Left renal cortex interstitium (tissue), 4 donors: ENCODE measurements at places on chromosomes 13 and 19.

GRCh38 chr13:30103161-30103840 lies 204.1 kb downstream of the KATNAL1 start:
- no peak for DNase-seq

- DNase-seq, result no peak
Observed at GRCh38 chr19:28117143-28117542, 1095.8 kb downstream of the UQCRFS1 start.

DNA sequence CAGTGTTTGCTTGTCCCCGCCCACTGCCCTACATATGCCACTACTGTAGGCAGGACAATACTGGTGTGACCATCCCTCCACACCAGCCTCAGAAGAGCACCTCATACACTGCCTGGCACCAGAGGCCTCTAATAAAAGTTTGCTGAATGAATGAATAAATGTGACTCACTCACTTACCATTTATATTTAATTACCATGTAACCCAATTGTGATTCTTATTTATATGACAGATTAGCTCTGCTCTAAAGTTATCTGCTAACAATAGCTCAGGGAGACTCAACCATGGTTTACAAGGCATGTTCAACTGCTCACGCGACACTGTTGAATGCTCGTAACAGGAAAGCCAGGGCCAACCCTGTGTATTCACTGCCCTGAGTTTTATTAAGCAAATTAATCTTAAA lies 66.0 kb upstream of the DOCK9 start:
- no peak for DNase-seq

- DNase-seq, result no peak
Observed at GRCh38 chr19:56092685-56093631, 28.1 kb downstream of the ZNF787 start.

- DNase-seq, result no peak
Observed at GRCh38 chr13:98678741-98679140, 73.7 kb downstream of the SLC15A1 start.

- DNase-seq, result peak; percentile 84
Observed at GRCh38 chr19:39402346-39403300, 4.0 kb upstream of the ZFP36 start.

GRCh38 chr13:100644371-100644770 lies 30.2 kb downstream of the TMTC4 start:
- DNase-seq, result peak; percentile 42

DNA sequence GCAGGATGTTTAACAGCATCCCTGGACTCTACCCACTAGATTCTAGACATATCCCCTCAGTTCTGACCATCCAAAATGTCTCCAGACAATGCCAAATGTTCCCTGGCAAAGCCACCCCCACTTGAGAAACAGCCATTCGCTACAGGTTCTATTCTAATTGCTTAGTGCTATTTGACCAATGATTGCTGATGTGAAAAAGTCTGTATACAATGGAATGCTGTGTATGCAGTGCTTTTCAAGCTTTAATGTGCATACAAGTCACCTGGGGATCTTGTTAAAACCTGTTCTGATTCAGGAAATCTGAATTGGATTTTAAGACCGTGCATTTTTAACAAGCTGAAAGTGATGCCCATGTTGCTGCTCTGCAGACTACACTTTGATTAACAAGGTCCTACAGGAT lies 331.8 kb upstream of the KLF12 start:
- no peak for DNase-seq

DNA sequence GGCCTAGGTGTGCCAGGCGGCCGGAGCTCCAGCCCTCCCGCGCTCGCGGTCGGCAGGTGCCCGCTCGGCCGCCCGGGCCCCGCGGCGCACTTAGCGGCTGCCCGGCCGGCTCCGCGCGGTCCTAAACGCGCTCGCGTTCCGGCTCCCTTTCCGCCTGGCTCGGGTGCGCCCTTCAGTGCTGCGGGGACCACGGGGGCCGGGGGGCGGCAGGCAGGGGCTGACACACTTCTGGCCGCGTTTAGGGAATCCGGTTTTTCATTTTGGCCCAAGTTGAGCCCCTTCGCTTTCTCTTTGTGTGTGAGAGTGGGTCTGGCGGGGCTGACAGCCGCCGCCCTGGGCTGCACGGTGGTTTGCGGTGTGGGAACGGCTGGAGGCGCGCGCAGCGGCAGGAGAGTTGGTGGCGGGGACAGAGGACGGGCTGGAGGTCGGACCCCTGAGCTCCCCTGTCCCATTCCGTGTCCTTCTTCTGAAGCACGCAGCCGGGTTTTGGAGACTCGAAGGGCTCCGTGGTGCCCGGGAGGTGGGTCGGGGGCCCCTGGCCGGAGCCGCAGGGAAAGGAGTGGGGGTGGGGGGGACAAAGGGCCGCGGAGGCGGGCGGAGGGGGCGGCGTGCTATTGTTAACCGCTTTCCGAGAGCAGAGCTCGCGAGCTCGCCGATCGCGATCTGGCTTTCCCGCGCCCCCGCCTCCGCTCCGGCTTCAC lies 3.1 kb downstream of the FGF9 start:
- DNase-seq, result peak; percentile 14

DNA sequence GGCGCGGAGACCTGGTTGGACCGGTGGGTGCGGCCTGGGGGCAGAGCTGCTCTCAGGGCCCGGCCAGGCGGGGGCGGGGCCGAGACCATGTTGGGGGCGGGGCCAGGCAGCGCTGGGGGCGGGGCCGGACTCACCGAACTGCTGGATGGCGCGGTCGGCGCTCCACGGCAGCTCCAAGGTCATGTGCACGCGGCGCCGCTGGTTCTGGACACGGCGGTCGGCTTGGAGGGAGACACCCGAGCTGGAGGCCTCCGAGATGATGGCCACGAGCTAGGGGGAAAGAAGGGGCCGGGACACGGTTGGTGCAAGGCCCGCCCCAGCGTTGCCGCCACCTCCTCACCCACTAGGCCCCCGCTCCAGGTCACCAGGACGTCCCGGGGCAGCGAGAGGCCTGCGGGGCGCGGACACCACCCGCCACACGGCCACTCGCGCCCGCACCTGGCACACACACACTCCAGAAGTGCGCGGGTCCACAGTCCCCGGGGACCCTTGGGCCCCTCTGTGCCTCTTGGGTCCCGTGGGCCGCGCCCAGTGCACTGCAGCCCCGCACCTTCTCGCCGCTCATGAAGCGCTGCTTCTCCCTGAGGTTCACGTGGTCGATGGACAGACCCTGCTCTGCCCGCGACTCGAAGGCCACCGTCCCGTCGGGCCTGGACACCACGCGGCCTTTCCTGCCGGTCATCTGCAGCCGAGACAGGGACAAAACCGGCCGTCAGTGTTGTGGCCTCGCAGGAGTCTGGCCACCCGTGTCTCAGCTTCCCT lies 8.7 kb downstream of the GPX4 start:
- no peak for DNase-seq

- DNase-seq, result no peak
Observed at GRCh38 chr19:5360003-5360780, 19.6 kb upstream of the PTPRS start.

- DNase-seq, result no peak
Observed at GRCh38 chr13:27415116-27415515, 9.3 kb upstream of the GTF3A start.

DNA sequence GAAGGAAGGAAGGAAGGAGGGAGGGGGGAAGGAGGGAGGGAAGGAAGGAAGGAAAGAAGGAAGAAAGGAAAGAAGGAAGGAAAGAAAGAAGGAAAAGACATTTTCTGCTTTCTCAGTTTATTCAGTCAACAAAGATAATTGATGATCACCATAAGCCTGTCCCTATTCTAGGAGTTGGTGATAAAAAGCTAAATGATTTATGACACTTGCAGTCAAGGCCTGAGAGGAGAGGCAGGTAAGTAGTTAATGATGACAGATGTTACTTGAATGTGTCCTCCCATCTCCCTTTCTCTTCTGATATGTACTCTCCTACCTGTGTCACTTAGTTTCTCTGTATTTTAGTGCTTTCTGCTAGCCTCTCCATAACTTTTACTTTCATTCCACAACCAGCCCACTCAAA lies 141.3 kb downstream of the SLITRK6 start:
- no peak for DNase-seq

- no peak for DNase-seq
Observed at GRCh38 chr19:4870025-4870700, 2.7 kb upstream of the PLIN3 start.

DNA sequence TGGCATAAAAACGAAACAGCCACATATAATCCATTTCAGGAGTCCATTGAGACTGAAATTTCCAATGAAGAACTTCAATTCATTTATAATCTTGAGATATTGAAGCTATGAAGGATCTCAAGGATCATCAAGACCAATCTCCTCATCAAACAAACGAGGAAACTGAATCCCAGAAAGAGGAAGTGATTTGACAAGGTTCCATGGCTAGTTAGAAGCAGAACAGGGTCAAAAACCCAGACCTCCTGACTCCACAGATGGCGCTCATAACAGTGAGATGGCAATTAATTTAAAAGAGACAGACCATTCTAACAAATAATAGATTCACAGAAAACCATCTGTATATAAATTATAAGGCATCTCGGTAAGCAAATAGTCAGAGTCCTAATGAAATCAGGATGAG lies 229.7 kb downstream of the KCTD12 start:
- no peak for DNase-seq

- no peak for DNase-seq
Observed at GRCh38 chr13:76300688-76301087, 585.5 kb downstream of the KCTD12 start.

DNA sequence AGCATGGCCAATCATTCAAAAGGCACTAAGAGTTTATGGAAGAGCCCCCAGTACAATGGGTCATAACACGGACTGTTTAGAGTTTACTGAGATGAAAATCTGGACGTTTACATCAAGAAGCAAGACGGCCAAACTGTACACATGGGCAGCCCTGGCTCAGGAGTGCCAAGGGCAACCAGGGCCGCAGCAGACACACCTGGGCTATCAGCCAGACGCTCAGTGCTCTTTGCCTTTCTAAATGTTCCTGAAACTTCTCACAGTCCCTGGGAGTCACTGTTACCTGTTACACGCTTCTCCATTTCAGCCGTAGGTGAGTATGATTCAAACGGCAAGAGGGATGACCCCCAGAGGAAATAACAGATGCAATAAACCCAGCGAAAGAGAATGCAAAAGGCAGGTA lies 64.5 kb downstream of the ABCC4 start:
- no peak for DNase-seq

DNA sequence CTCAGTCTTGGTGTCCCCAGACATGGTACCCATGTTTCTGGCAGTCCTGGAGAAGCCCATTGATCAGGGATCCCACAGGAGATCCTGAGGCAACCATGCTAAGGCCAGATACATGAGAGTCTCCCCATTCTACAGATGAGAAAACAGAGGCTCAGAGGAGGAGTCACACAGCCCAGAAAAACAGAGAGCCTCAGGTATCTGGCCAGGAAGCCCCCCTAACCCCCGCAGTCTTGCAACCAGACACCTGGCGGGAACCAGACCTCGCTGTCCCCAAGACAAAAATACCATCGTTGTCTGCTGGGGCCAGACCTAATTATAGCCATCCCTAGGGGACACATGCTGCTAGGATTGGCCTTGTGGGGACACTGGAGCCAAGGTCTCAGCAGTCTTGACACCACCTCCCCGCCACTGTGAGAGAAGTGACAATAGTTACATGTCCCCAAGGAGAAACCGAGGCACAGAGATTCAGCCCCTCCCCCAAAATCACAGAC lies 1.6 kb upstream of the PDE4C start:
- no peak for DNase-seq

DNA sequence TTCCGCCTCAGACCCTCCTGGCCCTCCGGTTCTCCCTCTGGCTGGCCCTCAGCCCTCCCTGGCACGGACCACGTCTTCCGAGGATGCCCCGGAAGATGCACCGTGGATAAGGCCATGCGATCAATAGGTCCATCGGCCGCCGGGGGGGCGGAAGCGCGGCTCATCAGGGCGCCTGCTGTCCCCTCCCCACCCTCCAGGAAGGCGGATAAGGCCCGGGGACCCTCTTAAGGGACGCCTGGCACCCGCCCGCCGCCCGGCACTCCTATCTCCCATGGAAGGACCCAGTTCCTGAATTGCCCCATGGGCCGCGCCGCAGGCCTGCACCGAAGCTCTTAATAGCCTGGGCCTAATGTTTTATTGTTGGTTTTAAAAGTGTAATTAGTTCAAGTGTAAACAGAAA lies 46.2 kb upstream of the TCF3 start:
- DNase-seq, result no peak

DNA sequence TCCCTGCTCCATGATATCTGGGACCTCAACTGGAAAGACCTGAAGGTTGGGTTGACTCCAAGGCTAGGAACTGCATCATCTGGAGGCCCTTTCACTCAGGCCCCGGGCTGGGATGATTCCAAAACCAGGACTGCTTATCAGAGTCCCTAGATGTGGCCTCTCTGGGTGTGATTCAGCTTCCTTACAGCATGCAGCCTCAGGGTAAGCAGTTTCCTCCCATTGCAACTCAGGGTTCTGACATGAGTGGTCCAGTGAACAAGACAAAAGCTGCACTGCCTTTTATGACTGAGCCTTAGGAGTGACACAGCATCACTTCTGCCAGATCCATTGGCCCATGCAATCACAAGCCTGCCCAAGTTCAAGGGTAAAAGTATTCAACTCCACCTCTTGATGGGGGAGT lies 502.8 kb downstream of the COG6 start:
- no peak for DNase-seq

DNA sequence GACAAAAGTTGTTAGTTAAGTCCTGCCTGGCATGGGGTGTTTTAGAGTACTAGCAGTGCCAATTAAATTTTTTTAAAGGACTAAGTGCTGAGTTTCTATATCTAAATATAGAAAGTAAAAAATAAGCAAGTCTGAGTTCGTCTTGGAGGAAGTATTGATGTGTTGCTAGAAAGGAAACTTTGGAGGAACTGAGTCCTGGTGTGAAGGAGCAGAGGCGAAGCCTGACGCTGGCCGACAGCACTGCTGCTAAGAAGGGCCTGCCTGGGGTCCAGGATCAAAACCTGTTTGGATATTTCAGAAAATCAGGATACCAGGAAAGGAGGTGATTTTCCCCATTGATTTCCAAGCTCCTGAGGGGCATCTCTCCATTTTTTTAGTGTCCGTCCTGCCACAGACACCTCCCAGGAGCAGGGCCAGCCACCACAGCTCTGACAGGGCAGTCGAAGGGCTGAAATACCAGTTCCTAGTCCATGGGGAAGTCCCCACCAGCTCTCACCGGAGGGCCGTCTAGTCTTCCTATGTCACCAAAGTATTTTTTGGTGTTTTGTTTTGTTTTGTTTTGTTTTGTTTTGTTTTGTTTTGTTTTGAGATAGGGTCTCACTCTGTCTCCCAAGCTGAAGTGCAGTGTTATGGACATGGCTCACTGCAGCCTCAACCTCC lies 38.2 kb upstream of the NPAS1 start:
- no peak for DNase-seq

GRCh38 chr13:63048653-63049052 lies 1633.0 kb upstream of the PCDH20 start:
- DNase-seq, result no peak

- no peak for DNase-seq
Observed at GRCh38 chr13:69178000-69178399, 929.6 kb upstream of the ATXN8OS start.

- no peak for DNase-seq
Observed at GRCh38 chr19:31678421-31678820, 329.2 kb upstream of the TSHZ3 start.

- peak; percentile 69 for DNase-seq
Observed at GRCh38 chr19:6464070-6464873, at the start of gene CRB3. Gene CRB3 (plus strand): TSS chr19:6464271. CDS start chr19:6464702, 431 bp downstream.

DNA sequence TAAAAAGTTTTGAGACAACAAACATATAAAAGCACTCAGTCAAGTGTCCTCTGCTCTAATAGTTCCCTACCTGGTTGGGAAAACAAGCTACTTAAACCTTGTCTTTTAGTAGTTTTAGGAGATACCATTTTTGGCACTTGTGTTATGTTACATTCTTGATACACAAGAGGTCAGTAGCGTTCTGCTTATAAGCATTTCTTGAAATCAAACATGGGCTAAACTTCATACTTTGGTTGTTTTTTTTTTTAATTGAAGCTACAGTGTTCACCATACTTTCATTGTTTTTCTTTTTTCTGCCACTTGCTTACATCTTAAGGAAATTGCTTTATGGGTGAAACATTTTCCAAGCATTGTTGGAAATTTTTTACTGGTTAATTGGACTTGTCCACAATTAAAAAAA lies 12.9 kb downstream of the NHLRC3 start:
- no peak for DNase-seq
